ENCODE measurements at places on chromosomes 4 and X. TPM values are rescaled to one million over a fixed set of nuclear protein-coding genes. Genes with fewer than 3 reads are reported as not detected.

Gene HGFAC
- total RNA-seq, result not detected

DNA sequence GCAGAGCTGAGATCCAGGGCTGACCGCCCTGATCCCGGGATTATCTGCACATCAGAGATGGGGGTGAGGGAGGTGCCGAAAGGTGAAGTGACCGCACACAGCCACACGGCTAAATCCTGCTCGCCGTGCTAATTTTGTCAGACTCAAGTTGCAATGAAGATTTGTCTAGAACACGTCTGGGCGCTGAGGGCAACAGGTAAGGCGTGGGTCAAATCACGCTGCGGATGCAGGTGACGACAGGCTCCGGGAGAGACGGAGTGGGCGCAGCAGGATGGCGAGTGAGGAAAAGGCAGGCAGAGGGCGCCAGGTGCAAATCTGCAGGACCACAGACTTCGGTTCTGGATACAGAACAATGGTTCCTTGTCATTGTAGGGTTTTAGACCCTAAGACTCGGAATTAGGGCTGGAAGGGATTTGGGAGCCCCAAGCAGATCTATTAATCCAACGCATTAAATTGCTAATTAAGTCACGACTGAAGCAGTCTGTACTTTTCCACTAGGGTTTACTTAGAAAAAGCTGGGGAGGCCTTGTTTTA is 1.9 kb upstream of the TBC1D14 start:
- peak; percentile 53 for DNase-seq

DNA sequence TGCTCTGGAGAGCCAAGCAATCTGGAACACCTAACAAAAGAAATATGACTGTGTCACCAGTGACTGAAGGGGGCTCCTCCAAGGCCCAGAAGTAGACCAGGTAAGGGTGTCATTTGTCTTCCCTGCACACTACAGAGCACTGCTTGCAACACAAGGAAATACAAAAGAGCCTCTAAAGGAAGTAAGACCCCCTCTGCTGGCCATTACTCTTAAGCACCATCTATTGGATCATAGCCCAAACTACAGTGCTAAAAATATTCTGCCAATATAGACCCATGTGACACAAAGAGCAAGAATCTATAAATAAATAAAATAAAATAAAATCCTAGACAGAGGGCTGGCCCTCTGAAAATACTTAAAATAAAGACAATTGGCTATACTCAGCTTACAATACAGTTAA is 528.7 kb downstream of the TMA16 start:
- DNase-seq, result no peak

- no peak for DNase-seq
Observed at GRCh38 chrX:9919632-9920172, 47.5 kb upstream of the CLDN34 start.

Gene SERPINA7
- not detected for total RNA-seq

Gene TEX13B
- total RNA-seq, result not detected

DNA sequence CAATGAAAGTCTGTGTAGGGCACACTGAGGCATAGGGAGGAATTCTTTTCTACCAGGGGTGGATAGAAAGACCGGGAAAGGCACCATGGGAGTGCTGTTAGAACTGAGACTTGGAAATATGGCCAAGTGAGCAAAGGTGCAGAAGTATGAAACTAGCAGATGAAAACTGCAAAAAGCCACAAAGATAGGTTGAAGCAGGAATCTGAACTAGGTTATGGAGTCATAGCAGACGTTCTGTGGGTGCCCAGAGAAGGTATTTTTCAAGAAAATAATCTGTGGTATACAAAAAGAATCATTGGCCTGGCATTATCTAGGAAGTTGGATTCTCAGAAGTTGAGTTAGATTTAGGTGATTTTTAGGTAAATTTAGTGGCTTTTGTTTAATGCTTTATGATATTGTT is 48.5 kb downstream of the SMAD1 start:
- no peak for DNase-seq

GRCh38 chrX:130952266-130953043 is 49.4 kb upstream of the ENOX2 start:
- DNase-seq, result no peak

- DNase-seq, result no peak
Observed at GRCh38 chrX:49203536-49203935, 3.5 kb upstream of the SYP start.

Gene TAF7L
- total RNA-seq, result not detected

DNA sequence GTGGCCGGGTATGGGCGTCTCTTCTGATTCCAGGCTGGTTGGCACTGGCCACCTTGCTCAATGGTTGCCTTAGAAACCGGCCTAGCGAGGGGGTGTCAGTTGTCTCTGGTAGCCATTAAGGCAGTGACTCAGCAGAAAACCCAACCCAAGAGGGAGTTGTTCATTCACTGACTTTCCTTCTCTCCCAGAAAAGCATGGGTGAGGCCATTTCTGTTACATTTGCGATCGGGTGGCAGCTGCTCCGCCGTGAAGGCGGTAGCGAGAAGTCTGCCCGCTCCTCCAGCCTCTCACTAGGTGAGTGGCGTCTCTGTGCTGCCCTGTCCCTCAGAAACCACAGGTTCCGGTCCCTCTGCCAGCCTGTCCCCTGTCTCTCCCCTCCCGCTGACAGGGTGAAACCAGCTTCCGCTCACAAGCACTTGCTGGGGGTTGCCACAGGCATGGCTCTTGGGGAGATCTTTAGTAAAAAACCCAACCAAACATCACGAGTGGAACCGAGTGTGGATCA is 17.4 kb downstream of the IRAK1 start:
- peak; percentile 70 for DNase-seq

Gene RAI2
- total RNA-seq, result 0.39 TPM

- no peak for DNase-seq
Observed at GRCh38 chr4:81314897-81315470, 100.0 kb upstream of the PRKG2 start.

Gene ZNF732
- total RNA-seq, result not detected

- DNase-seq, result peak; percentile 31
Observed at GRCh38 chr4:3489451-3489962, 26.4 kb downstream of the DOK7 start.

Gene RAB33B
- total RNA-seq, result 5.7 TPM

Gene WAS
- 99.6 TPM for total RNA-seq

Gene UCP1
- total RNA-seq, result not detected

- peak; percentile 48 for DNase-seq
Observed at GRCh38 chrX:44873415-44874276, 658 bp downstream of the KDM6A start.

GRCh38 chr4:147709999-147710398 is 21.9 kb upstream of the ARHGAP10 start:
- DNase-seq, result no peak

DNA sequence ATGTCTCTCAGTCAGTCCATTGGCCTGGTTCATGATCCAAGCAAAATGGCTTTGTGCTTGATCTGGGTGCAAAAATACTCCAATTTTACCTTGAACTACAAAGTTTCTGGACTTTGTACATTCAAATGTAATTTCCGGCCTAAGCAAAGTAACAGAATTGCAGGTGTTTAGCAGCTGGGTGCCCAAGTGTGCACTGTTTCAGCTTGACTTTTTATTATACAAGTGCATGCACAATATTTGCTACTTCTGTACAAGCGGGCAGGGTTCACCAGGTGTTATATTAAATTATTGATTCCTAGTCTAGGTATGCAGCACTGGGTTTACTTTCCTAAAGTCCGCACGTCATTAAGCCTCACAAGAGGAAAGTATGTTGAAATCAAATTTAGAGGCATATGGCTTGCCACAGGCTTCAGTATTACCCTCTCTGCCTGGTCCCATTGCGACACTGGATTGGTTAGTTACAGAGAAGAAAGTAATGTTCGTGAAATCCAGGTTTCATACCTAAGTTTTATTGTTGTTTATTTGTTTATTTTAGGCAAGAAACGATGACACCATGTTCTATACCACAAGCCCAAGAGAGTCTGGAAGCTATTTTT is 376.9 kb upstream of the CTSO start:
- no peak for DNase-seq

GRCh38 chrX:80512924-80513323 is 92.7 kb downstream of the TENT5D start:
- DNase-seq, result no peak

DNA sequence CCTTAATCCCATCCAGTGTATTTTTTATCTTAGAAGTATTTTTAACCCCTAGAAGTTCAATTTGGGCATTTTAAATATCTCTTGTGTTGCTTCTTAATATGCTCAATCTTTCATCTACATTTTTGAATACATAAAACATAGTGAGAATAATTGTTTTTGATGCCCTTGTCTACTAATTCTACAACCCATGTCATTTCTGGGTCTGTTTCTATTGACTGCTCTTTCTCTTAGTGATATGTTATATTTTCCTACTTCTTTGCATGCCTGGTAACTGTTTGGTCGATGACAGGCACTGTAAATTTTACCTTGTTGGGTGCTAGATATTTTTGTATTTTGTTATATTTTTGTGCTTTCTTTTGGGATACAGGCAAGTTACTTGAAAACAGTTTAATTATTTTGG is 56.3 kb downstream of the CYTL1 start:
- DNase-seq, result no peak

GRCh38 chr4:156607478-156607857 is 364.1 kb downstream of the PDGFC start:
- no peak for DNase-seq

DNA sequence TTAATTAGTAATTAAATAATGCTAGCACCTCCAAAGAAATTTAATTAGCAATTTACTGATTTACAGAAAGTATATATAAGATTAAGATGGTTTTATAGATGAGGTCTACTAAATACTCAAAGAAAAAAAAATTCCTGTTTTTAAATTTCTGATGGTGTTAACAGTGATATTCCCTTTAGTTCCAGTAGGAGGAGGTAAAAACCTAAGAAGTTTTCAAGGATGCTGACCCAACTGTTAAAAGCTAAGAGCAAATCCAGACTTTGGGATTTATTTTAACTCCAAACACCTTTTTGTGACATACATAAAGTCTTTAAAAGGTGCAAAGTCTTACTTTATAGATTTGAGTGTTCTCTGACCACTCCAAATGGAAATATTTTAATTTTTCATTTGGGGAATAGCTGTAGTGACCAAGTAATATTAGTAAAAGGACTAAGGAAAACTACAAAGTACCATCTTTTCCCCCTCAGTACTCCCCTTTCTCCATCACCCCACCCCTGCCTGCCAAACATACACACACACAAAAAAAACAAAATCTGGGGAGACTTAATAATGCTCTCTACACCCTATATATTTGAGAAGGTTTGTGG is 34.2 kb upstream of the CSN1S1 start:
- DNase-seq, result no peak

Gene MAGED4B
- total RNA-seq, result 1.9 TPM

GRCh38 chr4:5750052-5750945 is 39.3 kb downstream of the EVC start:
- no peak for DNase-seq

GRCh38 chrX:24117258-24117657 is 32.3 kb upstream of the ZFX start:
- no peak for DNase-seq

Gene UGT2B7
- not detected for total RNA-seq

- DNase-seq, result no peak
Observed at GRCh38 chr4:11223311-11223710, 205.4 kb downstream of the HS3ST1 start.

- DNase-seq, result no peak
Observed at GRCh38 chrX:21741869-21742701, 15.8 kb downstream of the SMPX start.

Gene CABS1
- total RNA-seq, result not detected

DNA sequence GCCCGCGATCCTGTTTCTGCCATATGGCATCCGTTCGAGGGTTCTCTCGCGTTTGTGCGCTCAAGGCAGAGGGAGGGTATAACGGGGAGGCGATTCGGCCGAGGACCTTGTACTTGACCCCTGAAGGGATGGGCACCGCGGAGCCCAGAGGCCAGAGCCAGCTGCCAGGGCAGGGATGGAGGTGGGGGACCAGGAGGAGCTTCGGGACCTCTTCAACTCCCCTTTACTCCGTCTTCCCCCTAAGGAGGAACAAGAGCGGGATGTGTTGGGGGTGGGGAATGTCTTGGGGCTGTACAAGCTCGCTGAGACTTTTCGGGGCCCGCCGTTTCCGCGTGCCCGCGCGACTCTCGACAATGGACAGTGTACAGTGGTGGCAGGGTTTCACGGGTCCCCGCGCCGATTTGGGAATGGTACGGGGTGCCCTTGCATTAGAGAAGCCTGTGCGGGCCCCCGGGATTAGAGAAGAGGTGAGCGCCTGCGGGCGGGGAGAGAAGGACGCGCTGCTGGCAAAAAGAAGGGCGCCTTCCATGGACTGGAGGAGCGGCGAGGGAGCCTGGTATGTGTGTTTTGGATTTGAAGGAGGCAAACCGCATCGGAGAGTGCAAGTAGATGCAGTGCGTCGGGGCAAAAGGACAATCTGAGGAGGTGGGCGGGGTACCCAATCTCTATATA is 760 bp downstream of the UGT8 start:
- DNase-seq, result no peak

DNA sequence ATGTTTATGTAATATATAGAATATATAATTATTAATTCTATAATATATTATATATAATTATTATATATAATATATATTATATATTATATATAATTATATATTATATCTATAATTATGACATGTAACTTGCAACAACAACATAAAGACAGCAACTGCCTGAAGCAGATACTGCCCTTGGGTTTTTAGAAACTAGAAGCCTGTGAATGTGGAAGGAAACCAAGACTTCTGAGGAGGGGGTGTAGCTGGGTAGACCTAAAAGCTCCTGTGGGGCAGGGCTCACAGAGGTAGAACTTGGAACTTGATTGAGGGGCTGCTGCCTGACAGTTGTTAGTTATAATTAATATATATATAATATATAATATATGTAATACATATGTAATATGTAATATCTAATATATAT is 167.2 kb upstream of the SLIT2 start:
- peak; percentile 9 for DNase-seq

Gene LRP2BP
- total RNA-seq, result 0.48 TPM

GRCh38 chr4:75235359-75235951 is 278.7 kb downstream of the RCHY1 start:
- no peak for DNase-seq

Gene USP17L27
- total RNA-seq, result not detected

DNA sequence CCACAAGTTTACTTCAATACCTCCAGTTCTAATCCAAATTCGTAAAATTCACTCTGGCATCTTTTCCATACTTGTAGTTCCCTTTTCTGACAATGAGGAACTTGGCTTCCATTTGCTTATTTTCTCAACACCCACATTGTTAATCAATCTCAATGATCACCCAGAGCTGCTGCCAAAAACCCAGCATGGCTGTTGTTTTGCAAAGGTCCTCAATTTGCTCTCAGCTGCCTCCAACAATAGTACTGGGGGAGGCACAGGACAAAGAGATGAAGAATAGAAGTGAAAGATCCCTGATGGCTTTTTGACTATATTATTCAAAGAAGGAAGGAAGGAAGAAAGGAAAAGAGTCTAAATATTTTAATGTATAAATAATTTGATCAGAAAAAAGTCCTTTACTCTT is 847.8 kb downstream of the RAPGEF2 start:
- no peak for DNase-seq

- no peak for DNase-seq
Observed at GRCh38 chr4:48342606-48342880, 1.2 kb downstream of the SLAIN2 start.

Data from activated CD4-positive, alpha-beta memory T cell treated with anti-CD3 and anti-CD28 coated beads for 36 hours (primary cell).